ENCODE measurements at places on chromosomes 7 and 10.

GRCh38 chr7:4797858-4798705 lies 22.7 kb downstream of the AP5Z1 start:
- DNase-seq = peak; percentile 72

GRCh38 chr7:13822678-13823077 lies 166.8 kb downstream of the ETV1 start:
- no peak for DNase-seq

DNA sequence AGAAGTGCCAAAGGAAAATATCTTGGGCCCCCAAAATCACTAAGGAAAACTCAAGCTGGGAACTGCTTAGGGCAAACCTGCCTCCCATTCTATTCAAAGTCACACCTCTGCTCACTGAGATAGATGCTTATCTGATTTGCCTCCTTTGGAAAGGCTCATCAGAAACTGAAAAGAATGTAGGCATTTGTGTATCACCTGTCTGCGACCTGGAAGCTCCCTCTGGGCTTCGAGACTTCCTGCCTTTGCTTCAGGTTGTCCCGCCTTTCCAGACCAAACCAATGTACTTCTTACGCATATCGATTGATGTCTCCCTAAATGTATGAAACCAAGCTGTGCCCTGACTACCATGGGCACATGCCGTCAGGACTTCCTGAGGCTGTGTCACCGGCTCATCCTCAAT lies 14.5 kb upstream of the LRRC72 start:
- no peak for DNase-seq

GRCh38 chr10:90462749-90463470 lies 394.9 kb downstream of the HTR7 start:
- no peak for DNase-seq

- no peak for DNase-seq
Measured at GRCh38 chr10:75363431-75363830, 38.1 kb downstream of the ZNF503 start.

DNA sequence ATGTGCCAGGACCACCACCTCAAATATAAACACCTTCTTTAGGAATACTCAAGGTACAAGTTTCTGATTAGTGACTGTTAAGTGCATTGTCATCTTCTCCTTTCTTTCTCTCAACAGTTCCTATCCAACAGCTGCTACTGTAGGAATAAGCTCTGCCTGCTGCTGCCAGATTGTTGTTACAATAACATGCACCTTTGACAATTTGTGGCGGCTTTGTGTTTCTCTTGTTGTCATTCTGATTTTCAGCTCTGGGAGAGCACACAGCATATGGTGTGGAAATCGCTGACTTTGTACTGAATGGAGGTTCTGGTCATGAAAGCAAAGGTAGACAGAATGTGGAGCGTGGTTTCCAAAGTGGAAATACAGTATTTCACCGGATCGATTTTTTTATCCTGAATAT lies 182.8 kb downstream of the SEC23IP start:
- DNase-seq = no peak

- peak; percentile 53 for DNase-seq
Measured at GRCh38 chr7:10940704-10941355, 32.8 kb upstream of the PHF14 start.

Data from NAMALWA (cell line).